ENCODE measurements at places on chromosomes 7 and 10.

DNA sequence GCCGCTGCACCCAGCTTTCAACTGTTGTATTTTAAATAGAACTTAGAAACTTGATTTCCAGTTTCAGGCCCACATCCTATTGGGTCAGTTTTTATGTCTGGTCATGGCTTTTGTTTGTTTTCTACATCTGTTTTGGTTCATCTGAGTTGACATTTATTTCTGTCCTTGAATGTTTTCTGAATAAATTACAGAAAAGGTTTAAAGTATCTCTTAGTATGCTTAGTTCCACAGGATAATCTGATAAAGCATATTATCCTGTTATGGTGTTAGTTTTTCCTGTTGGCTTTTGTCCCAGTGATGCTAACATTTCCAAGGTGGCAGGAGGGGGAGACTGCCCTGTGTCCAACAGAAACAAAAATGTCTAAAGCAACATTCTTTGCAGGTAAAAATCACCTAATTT, 733.2 kb downstream of the INHBA start:
- no peak for DNase-seq

DNA sequence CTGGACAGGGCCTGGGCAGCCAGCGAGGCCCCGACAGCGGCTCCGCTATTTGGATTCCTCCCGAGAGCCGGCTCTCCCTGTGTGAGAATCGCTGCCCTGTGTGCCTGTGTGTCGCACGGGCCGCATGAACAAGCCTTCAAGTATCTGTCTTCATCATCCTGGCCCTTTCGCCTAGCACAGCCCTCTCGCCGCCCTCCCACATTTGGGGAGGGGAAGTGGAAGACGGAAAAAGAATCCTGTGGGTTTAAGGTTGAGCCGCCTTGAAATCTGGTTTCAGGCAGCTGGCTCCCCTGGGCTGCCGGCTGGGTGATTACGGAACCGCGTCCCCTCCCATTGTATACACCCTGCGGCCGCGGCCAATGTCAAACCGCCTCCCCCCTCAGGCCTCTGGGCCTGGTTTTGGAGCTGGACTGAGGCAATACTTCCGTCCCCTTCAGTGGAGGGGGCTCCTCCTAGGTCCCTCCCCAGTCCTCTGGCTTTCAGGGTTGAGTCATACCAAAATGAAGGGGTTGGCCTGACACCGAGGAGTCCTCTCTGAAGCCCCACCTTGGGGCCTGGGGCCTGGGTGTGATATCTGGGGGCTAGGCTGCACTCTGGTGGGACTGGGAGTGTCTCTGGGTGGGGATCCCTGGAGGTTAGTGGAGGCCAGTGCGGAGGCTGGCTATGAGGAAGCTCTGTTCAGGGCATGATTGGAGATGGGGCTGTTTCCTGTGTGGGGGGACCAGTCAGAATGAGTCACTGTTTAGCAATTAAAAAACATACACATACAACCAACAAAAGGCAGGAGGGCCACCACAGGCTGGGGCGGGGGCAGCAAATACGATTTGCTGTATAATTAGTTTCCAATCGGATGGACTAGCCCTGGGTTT, 1.7 kb downstream of the TRIM8 start:
- peak; percentile 80 for DNase-seq

- no peak for DNase-seq
Observed at GRCh38 chr7:142327628-142328405, 70.0 kb upstream of the PRSS58 start.

- no peak for DNase-seq
Observed at GRCh38 chr10:70145166-70145665, 1.3 kb downstream of the TYSND1 start.

GRCh38 chr10:131846240-131847101, 54.3 kb upstream of the PPP2R2D start:
- no peak for DNase-seq

- DNase-seq, result no peak
Observed at GRCh38 chr7:70018700-70019099, 420.4 kb downstream of the AUTS2 start.

DNA sequence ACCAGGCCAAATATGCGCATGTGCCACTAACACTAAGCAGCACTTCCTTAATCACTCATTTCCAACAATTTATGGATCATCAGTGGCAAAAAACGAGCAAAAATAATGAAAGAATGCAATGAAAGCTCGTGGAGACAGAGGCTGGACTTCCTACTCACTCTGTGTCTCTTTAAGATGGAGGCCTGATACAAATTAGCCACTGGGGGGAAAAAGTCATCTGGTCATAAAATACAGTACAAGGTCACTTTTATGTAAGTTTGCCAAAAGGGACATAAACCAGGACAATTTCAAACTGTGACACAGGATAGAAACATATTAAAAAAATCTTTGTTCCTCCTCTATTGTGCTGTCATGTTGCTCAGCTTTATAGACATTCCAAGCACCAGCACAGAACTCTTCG, 101.7 kb downstream of the LMBR1 start:
- DNase-seq, result no peak

- DNase-seq, result no peak
Observed at GRCh38 chr7:102175423-102176170, 111.1 kb upstream of the SH2B2 start.

DNA sequence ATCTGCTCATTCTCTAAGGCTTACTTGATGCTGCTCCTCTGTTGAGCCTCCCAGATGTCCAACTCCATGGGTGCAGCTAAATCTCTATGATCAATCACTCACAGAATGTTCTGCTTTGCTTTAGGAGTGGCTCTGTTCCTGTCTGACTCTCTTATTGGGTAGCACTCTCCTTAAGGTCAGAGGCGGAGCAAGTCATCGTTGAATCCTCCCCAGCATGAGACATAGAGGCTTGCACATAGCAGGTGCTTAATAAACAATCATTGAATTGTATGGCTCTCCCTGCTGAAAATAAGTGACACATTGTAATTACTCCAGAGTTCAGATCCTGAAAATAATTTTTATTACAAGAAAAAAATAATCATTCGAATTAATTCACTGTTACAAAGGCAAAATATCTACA, 69.7 kb downstream of the NPS start:
- DNase-seq, result no peak

DNA sequence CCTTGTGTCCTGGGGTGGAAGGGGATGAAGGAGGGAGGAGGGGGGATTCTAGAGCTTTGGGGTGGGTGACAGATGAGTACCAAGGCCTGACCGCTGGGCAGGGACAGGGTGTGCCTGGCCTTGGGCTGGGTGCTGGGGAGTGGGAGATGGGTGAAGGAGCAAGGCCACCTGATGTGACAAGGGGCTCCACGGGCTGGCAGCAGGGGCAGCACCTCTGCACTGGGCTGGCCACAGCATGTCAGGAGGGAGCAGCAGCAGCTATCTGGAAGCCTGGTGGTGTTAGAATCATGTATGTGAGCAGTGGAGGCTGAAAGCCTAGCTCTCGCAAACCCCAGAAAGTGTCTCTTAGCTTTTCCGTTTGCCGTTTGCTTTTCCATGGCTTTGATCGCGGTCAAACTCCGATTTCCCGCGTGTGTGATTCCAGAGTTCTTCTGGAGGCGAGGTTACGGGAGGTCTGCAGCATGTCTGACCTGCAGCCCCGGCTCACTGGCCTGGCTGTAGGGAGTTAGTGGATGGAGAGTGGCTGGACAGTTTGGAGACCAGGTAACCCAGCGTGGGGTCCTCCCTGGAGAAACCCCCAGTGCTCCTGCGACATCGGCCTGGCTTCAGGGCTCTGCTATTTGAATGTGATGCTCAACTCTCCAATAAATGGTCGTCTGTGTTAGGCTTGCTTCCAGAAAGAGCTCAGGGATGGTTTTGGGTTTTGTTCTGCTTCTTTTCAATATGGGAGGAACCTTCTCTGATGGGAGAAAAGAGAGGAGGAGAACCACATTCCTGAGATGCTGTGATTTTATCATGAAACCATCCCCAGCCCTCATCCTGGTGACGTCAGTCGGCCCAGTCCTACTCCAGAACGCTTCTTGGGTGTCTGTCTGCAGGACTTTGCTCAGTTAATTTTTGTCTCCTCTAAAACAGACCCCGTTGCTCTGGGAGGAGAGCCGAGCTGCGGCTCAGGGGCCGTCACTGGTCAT, 105.5 kb downstream of the CUX1 start:
- no peak for DNase-seq

DNA sequence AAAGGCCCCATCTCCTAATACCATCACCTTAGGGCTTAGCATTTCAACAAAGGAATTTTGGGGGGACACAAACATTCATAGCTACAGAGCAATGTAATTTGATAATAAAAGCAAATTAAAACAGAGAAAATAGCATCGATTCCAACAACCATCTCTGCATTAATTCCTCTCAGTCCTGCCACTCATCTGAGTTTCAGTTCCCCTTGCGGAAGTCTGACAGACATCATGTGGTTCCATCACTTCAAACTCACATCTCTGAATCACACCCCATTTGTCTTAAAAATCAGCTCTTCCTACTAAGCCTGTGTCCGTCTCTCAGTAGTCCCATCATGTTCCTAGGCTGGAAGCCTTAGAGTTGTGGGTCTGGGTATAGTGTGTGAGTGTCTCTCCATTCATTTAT, 3.6 kb downstream of the ADCK2 start:
- no peak for DNase-seq

GRCh38 chr10:3735175-3735574, 49.8 kb downstream of the KLF6 start:
- DNase-seq, result no peak

- no peak for DNase-seq
Observed at GRCh38 chr10:73793456-73793855, 8.1 kb downstream of the ZSWIM8 start.

DNA sequence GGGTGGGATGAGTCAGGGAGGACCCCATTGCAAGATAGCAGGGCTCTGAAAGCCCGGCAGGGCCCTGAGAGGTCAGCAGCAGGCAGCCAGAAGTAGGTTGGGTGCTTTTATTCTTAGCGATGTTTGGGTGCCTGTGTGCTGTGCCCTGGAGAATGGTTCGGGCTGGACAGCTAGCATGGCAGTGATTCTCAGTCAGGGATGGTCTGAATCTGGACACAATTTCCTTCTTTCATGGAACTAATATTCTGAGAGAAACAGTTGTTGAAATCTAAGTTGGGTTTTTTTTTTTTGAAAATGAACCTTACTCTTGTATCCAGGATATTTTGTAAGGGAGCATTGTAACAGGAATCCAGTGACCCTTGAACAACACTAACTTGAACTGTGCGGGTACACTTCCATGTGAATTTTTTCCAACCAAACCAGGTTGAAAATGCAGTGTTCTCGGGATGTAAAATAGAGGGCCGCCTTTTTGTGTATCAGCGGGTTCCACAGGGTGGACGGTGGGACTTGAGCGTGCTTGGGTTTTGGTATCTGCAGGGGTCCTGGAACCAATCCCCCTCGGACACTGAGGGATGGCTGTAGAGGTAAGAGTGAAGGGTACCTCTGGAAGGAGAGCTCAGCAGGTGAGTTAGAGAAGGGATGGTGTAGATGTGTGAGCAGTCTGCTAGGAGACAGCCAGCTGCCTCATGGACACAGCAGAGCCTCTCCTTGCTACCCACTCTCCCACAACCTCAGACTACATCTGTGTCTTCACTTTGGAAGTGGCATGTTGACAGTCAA, 12.5 kb downstream of the CCNY start:
- DNase-seq, result no peak

- DNase-seq, result no peak
Observed at GRCh38 chr7:90720984-90721760, 125.1 kb downstream of the CDK14 start.

GRCh38 chr10:92755725-92756124, 66.0 kb downstream of the HHEX start:
- no peak for DNase-seq

- DNase-seq, result no peak
Observed at GRCh38 chr7:140200061-140200989, 23.5 kb upstream of the KDM7A start.

GRCh38 chr10:14382022-14382421, 51.3 kb upstream of the FRMD4A start:
- DNase-seq, result peak; percentile 5

DNA sequence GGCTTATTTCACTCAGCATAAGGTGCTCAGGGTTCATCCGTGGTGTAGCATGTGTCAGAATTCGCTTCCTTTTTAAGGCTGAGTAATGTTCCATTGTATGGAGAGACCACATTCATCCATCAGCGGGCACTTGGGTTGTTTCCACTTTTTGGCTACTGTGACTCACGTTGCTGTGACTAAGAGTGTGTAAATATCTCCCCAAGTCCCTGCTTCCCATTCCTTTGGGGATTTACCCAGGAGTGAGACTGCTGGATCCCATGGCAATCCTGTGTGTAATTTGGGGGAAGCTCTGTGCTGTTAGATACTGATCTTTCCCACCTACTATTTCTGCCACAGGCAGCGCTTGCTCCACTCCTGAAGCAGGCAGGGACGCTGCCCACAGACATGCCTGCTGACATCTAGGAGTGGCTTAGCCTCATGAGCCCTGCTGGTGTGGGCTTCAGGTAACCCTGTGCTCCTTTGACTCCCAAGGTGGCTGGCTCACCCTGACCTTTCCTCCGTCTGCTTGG, 346.0 kb downstream of the FRMD4A start:
- DNase-seq, result no peak

DNA sequence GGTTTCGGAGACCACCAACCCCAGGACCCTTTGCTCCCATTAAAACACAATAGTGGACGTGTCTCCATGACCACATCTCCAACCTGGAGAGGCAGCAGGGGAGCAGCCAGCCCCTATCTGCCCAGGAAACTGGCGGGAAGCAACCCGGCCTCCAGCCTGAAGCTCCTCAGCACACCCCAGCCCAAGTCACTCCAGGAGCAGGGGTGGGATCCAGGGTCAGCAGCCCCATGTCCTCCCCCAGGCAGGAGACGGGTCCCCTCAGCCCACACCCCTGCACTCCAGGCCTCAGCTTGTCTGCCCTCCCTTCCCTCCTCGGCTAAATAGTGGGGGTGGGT, 601 bp downstream of the ADAM8 start:
- DNase-seq, result no peak

DNA sequence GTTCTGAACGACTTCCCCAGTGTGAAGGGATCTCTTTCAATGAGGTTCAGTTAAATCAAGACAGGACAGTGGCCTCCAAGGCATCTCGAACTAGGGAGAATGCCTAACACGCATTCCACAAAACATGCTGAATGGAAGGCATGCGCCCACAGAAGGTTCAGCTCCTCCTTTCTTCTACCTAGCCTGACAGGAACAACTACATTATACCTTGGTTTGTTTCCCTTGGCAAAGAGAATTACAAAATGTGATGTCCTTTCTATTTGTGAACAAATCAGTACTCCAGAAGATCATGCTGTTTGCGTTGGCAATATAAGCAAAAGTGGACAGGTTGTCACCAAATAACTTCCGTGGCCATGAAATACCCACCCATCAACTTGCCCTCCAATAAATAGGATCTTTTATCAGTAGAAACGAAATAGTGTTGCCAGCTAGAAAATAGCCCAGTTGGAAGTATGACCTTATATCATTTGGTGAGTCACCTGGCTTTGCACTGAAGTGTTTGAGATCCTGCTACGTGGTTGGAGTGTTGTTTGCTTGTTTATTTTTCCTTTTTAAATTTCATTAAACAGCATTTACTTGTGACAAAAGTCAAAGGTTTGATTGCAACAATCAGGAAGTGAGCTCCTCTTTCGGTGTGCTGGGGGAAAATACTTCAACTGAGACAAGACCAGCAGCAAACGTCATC, 117.0 kb upstream of the FAM204A start:
- DNase-seq, result no peak

GRCh38 chr7:150945171-150945852, 32.8 kb downstream of the KCNH2 start:
- no peak for DNase-seq

GRCh38 chr7:25031007-25031406, 51.0 kb upstream of the OSBPL3 start:
- DNase-seq, result no peak

GRCh38 chr7:909358-910329, 33.3 kb downstream of the GET4 start:
- DNase-seq, result no peak
